RCC 7860 (cell line): ENCODE measurements at places on chromosomes 7 and 10.

GRCh38 chr7:40916813-40917212, 782.0 kb downstream of the SUGCT start:
- DNase-seq, result no peak

- no peak for DNase-seq
Measured at GRCh38 chr10:64261092-64261491, 739.9 kb downstream of the REEP3 start.

- DNase-seq, result no peak
Measured at GRCh38 chr7:20442951-20443350, 112.3 kb downstream of the ITGB8 start.

GRCh38 chr7:27091941-27092818, 3.6 kb downstream of the HOXA1 start:
- DNase-seq, result no peak

DNA sequence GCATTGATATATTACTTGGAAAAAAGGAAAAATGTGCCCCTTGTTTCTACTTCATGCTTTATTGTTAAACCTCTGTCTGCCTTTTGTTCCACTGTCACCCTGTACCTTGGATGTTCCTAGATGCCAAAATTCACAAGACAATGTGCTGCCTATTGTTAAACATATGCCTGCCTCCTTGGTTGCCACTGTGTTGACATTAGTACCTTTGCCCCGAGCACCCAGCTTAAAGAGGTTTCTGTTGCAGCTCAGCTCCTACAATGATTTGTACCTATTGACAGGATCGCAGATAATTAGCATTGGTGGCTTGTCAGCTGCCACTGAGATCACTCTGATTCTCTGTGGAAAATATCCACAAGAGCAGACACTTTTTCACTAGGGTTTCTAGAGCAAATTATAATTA, 188.0 kb downstream of the KCND2 start:
- no peak for DNase-seq

- no peak for DNase-seq
Measured at GRCh38 chr10:78849731-78850130, 219.0 kb upstream of the ZMIZ1 start.
